Activated T-cell treated with anti-CD3 and anti-CD28 coated beads for 24 hours (primary cell): ENCODE measurements at places on chromosomes 1 and 21.
A peak's percentile ranks its signal among the peaks of the same experiment; 100 is the strongest.

GRCh38 chr1:5845376-5845775 is 146.8 kb downstream of the NPHP4 start:
- no peak for DNase-seq

DNA sequence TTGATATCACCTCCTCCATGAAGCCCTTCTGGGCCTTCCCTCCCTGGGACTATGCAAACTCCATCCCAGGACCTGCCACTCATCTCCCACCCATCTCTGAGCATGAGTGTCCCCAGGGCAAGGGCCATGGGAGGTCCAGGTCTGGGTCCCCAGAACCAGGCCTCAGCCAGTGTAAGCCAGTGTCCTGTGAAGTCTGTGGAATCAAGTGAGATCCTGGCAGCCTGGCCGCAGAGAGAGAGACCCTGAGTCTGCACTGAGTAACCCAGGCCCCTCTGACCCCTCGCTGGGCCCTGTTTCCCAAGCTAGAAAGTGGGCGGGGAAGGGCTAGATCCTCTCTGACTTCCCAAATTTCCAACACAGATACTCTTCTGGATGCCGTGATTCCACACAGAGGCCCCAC is 132.7 kb downstream of the DMRTB1 start:
- DNase-seq = no peak

DNA sequence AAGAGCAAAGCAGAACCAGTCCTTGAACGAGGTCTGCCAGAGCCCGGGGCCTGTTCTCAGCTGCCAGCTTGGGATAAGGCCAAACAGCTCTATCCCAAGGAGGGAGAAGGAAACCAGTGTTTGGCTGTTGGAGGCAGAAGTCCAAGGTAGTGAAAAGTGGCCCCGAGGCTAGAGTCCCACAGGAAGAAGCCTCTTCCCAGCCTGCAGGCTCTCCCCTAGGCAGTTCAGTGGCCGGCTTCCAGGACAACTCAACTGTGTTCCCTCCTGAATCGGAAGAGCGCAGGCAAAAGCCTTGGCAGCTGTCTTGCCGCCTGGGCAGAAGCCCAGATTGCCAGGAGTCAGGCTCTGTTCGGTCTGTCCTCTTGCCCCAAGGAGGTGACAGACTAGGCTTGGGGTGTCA is 19.3 kb downstream of the QSOX1 start:
- no peak for DNase-seq

GRCh38 chr1:109354929-109355328 is 42.8 kb downstream of the SORT1 start:
- DNase-seq = no peak

GRCh38 chr1:212938846-212939245 is 11.5 kb upstream of the VASH2 start:
- no peak for DNase-seq

DNA sequence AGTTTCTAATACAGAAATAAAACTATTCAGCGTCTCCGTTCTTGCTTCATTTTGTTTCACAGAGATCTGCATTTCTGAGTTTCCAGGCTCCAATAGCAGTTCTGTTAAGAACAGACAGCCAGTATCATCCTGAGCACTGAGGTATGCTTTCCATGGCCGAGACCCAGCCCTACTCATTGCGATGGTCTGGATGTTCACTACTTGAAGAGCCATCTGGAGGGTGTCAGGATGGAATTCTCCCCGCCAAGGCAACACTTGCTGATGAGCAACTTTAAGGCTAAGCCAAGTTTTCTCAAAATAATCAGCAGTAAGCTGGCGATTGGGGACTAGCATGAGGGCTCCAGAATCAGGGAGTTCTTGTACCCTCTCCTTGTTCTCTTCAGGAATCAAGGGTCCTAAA is 7.7 kb upstream of the BCL2L15 start:
- DNase-seq = no peak

DNA sequence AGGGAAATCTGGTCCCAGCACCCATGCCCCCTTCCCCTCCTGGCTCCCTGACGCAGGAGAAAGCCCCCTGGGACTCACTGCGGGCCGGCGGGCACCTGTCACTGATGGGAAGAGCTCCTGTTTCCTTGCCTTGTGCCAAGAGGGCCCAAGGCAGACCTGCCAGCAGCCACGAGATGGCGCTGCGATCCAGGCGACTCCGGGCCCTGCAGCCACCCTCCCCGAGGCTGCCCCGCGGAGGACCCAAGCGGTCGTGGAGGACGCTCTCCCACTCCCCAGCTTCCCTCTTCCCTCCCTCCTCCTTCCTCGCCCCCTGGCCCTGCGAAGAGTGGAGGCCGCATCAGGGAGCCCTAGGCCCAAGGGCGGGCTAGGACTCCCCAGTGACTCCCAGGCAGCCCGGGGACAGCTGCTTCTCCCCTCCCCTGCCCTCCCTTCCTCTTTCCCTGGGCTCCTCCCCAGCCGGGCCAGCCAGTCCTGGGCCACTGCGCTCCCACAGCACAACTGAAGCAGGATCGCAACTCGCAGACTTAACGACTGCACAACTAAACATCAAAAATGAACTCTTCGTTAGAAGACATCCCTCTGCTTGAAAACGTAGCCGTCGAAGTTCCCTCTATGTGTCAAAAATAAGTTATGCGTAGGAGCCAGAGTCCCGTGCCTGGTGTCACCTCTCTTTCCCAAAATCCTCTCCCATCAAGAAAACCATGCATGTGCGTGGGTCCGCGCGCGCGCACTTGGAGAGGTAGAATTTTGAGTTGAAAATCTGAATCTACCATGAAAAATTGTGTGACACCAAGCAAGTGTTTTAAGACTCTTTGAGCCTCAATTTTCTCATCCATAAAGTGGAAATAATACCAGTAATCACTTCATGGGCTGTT is 34.2 kb downstream of the BATF3 start:
- peak; percentile 68 for DNase-seq

DNA sequence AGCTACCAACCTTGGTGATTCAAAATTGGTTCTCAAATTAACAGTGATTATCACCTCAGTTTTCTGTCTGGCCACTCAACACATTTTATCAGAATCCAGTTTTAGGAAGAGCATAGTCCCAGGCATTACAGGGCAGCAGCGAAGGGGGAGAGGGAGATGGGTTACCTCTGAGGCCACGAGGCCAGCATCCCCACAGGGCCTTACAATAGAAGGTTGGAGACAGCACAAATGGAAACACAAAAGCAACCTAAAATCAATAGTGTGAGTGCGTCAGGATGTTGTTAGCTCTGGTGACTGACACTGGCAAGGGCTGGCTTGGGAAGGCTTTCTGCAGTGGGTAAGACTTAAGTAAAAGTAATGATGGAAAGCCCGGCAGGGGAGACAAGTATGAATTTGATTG is 79.5 kb downstream of the JAK1 start:
- no peak for DNase-seq

- no peak for DNase-seq
These were observed 52.7 kb downstream of the ZBTB17 start for GRCh38 chr1:15923241-15923640.
